IPS-NIHi11 (cell line): ENCODE measurements at places on chromosomes 4 and X.

DNA sequence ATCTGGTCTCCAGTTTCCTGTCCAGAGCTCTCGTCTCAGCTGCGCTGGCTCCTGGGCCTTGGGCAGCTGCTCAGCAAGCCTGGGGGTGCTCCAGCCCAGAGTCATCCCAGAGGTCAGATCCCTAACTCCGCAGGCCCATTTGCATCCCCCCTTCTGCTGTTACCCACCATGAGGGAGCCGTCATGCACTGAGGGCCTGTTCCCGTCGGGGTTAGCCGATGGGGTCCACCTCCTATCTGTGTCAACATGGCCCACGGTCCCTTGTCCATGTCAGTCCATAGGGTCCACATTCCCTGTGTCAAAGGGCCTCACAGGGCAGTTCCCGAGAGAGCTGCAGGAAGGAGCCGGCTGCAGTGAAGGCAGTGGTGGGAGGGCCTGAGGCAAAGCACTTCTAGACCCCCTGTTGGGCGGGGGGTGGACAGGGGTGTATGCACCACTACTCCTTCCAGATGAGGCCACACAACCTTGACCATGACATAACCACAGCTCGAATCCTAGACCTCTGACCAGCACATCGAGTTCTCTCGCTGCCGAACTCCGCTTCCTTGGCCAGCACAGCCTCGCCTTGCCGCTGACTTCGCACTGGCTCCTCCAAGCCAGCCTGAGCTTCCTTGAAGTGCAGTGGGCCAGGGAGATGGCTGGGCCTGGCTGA is 24.9 kb downstream of the WDR1 start:
- no peak for DNase-seq

GRCh38 chr4:26181616-26182015 is 139.2 kb upstream of the RBPJ start:
- DNase-seq: no peak

DNA sequence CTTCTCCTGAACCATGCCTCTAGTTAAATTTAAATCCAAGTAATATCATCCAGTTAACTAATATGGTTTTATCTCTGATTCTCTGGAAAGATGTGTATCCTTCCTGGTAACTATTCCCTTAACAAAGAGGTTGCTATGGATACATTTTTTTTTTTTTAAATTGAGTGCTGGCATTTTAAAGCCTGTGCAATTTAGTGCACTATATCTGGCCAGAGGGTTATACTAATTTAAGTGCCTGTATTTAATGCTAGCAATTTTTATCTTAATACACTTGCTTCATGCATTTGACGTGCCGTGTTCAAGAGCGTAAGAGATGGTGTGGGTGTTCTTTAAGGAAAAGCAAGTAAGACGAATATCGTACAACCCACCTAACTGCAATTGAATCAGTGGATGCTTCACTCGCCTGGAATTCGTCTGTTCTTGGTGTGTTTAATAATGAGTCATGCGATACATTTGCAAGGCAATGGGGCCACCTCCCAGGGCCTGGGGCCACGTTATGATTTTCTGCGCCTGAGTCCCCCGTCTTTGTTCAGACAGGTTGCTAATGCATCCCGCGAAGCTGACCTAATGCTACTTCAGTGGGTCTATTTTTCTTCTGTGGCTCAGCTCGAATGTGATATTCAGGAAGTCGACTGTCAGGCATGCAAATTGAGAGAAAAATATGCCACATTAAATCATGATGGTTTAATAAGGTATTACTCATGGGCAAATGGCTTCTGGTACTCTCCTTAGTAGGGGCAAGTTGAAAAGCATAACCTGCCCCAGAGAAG is 14.2 kb upstream of the MID1 start:
- no peak for DNase-seq

GRCh38 chrX:48153769-48154168 is 23.3 kb downstream of the SPACA5B start:
- no peak for DNase-seq
